ENCODE measurements at places on chromosomes 1 and 21.

- DNase-seq, result no peak
These were observed 413.9 kb downstream of the ADGRL2 start for GRCh38 chr1:82214606-82215005.

DNA sequence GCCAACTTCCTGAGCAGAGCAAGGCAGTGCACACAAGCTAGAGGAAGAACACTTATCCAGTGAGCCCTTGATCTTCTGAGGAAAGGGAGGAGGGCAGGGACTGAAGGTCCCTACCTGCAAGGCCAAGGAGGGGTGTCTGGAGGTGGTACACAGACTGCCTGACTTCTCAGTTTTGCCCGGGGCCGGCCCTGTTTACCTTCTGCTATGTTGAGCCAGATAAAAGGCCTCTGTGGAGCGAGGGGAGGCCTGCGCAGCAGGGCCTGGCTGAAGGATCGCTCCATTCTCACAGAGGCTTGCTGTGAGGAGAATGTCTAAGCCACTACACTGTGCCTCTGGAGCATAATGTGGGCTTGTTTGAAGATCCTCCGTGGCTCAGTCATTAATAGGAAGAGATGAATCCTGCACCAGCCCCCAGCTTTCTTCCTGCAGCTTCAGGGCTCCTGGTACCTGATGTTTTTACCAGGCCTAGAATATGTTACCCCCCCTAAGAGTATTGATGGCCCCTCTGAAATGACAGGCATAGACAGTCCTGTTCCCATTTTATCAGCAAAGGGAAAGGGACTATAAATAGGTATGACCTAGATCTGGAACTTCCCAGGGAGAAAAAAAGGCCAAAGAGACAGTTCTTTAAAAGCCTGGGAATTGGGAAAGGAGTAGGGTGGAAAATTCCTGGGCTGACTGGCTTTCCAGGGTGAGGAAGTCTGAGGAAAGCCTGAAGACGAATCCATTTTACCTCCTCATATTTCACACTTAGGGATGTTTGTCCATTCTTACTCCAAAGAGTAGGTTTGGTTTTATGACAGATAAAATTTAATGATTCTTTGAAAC is 4.7 kb downstream of the POGK start:
- no peak for DNase-seq

DNA sequence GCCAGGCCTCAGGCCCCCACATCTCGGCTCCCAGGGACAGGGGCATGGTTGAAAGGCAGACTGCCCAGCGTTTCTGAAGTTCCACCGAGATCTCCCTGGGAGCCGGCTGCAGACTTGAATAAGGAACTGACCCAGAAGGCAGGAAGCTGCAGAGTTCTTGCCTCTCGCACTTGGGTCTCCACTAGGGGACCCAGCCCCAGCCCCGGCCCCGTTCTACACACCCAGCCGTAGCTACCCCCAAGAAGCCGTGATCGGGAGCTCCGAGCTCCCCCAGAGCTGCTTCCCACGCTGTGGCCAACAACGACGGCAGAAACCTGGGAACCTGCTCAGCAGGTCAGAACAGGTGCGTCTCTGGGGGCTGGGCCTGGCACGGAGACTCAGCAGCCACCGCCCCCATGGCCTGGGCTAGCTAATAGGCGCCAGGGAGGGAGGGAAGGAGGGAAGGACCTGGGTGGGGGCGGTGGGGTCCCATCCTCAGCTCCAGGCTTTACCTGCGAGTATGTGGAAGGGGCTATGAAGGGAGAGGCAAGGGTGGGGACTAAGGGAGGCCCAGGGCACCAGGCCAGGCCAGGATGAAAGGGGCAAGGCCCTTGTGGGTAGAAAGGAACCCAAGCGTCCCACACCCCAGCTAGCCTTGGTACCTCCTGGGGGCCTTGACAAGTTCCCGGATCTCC is at the start of gene NECTIN4:
TSS of gene NECTIN4 (minus strand) at position 308 of the 674 bp plus-strand sequence. CDS start at position 46, 262 bp downstream.
- DNase-seq, result no peak

- DNase-seq, result no peak
These were observed 7.7 kb upstream of the FBLIM1 start for GRCh38 chr1:15750924-15751323.

DNA sequence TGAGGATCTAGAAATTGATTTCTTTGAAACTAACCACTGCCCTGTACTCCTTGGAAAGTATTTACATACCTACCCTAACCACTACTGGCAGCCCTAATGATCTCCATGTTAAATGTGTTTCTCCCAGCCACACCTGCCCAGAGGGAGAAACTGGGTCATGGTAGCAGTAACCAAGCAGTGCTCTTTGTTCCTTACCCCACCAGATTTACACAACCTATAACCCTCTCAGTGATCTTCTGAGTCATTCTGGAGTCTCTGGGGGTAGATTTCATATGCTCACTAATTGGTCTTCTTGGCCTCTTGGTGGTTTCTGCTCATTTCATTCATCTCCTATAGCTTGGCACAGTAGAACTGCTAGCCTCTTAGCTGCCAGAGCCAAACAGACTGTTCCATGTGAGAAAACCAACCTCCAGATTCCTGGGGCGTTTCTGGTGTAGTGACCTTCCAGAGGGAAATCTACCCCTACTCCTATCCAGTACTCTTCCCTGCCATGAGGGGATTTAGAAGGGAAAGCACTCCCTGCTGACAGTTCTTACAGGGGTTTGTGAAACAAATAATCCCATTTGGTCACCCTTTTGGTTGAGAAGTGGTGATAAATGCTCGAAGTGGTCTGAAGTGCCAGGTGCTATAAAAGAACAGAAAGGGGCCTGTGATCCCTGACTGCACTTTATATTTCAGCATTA is 36.2 kb upstream of the LRIG2 start:
- no peak for DNase-seq

- no peak for DNase-seq
These were observed 997 bp upstream of the PTPN7 start for GRCh38 chr1:202161151-202162046.

DNA sequence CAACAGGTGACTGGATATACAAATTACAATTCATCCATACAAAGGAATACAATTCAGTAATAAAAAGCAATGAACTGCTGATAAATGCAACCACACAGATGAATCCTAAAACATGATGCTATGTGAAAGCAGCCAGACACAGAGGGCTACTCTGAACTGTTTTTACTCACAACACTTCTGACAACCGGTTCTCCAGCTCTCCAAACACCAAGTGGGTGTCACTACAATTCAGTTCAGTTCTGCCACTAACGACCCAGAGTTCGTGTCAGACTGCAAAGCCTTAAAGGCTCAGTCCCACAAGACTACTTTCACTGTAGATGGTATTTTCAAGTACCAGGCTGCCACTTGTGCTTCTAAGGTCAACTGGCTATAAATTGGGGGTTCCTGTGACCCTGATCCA is 119.4 kb downstream of the SLC16A1 start:
- no peak for DNase-seq

DNA sequence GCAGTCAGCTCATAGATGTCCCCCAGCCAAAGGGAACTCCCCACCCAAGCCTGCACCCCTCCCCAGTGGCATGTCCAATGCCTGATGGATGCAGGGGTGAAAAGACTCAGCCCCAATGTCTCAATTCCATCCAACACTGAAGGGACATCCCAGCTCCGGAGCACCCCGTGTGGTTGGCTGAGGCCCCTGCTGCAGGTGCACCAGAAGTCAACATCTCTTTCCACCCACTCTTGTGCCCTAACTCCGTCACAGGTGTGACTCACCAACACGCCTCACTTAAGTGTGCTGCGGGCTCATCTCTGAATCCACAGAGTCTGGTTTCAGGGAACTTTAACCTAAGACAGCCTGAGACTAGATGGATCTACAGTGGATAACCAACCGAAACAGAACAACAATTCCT is 40.9 kb upstream of the ZBTB18 start:
- no peak for DNase-seq

GRCh38 chr1:201715801-201716741 is 112.9 kb upstream of the IPO9 start:
- no peak for DNase-seq

DNA sequence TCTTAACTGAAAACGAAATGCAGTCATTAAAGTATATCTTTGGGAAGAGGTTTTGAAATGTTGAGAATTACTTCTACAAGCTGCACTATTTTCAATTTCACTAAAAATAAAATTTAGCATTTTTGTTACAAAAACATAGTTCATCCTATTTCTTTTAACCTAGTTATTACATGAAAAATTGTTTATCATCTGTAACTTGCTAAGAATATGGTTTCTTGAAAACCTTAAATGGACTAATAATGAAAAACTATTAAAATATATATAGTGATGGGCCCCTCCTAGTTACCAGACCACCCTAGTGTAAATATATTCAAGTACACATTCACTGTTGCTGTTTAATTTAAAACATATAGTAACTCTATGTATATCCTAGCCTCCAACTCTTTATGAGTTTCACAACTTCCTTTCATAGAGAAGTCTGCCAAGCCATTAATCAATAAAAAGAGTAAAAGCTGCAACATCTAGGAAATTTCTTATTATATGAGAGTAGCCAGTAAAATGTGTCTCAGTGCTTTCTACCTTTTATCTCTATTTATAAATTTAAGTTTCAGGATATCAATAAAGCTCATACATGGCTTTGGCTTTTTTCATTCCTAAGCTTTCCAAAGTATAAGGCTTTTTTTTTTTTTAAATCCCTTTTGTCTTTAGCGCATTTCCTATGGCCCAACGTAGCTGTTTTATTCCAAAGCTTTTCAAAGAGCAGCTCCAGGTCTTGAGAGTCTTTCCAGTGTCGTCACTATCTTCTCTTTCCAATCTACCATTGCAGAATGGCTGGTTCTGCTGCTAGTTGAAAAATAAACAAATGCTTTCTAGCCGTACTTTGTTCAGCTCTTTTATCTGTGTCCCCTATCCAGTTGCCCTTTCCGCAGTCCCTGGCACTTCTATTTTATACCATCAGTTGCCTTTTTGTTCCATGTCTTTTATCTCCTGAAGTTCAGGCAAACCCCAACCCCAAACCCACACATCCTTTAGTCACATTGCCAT is 6.5 kb downstream of the IRF2BP2 start:
- DNase-seq, result no peak

GRCh38 chr1:115107516-115108260 is 18.4 kb upstream of the TSPAN2 start:
- DNase-seq, result no peak
